Right cardiac atrium (tissue), 5 donors: ENCODE measurements at places on chromosomes 1 and 21. TPM values are rescaled to one million over a fixed set of nuclear protein-coding genes. Genes with fewer than 3 reads are reported as not detected.

Gene B3GALT2
- polyA plus RNA-seq: 25.5 TPM

Gene NUF2
- 0.23 TPM for polyA plus RNA-seq

Gene GCSAML
- not detected for polyA plus RNA-seq

Gene CYP4B1
- polyA plus RNA-seq: 7.5 TPM

Gene C1orf141
- polyA plus RNA-seq: not detected

Gene COL11A1
- 0.05 TPM for polyA plus RNA-seq

Gene KMO
- polyA plus RNA-seq: 0.29 TPM

Gene CLCA1
- polyA plus RNA-seq: not detected

Gene RPL5
- 1,138 TPM for polyA plus RNA-seq
